Foreskin keratinocyte (primary cell): ENCODE measurements at places on chromosomes 3 and 15. TPM values are rescaled to one million over a fixed set of nuclear protein-coding genes. Genes with fewer than 3 reads are reported as not detected.
A peak's percentile ranks its signal among the peaks of the same experiment; 100 is the strongest.

DNA sequence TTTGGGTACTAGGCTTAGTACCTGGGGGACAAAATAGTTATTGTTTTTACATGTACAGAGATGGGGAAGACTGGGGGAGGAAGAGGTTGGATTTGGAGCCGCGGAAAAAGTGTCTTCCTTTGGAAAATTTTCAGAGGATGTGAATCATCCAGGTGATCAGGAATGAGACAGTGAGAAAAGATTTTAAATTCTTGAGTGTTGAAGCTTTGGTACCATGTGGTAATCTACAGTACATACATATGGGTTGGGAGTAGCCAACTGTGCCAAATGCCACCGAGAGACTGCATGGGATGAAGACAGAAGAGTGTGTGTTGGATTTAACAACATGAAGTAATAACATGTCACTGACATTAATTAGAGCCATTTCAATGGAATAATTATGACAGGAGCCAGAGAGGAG is 1238.2 kb downstream of the ROBO1 start:
- peak; percentile 79 for DNase-seq

DNA sequence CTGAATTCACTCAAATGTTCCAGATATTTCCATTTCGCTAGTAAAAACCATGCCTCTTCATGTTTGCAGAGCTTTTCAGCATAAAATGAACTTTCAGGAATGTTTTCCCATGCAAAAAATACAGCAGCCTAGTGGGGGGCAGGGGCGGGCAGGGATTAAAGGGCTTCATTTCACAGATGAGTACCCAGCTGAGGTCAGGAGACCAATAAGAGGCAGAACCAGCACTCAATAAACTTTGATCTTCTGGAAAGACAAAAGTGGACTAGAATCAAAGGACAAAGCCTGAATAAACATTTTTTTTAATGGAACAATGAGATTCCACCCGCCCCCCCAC is 8.0 kb downstream of the KLHL25 start:
- DNase-seq, result no peak

The C3orf85 gene
- not detected in 2 replicates for total RNA-seq

- no peak for DNase-seq
Measured at GRCh38 chr3:184629555-184630160, 68.1 kb downstream of the EPHB3 start.

- no peak for DNase-seq
Measured at GRCh38 chr3:133527081-133527715, 46.3 kb upstream of the CDV3 start.

DNA sequence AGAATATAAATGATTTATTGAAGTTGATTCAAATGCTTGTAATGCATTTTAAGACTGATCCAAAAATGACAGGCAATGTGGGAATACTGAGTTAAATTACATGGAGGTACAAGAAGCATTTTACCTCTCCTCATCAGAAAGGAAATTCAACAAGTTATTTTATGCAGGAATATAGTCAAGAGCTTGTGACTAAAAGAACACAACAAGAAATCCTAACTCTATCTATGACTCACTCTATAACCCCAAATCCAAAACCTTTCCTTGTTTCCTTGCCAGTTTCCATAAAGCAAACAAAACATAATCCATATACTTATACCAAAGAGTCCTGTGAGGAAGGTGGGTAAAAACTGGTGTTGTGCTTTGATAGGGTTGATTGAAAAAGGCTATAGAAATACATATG is 30.8 kb downstream of the SIN3A start:
- no peak for DNase-seq

DNA sequence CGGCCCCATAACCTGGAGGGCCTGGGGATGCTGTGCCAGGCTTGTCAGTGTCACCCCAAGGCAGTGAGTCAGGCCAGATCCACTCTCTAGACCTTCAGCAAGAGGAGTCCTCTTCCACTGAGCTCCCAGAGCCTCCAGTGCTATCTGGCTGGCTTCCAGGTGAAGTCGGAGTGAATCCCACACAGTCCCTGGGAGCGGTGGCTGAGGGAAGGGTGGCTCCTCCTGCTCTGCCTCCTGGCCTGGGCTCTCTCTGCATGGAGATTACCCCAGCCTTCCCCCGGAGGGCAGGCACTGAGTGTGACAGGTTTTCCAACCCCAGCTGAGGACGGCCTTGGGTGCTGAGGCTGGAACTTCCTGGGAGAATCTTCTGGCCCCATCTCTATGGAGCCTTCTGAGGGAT is 82.7 kb downstream of the EPHB1 start:
- DNase-seq, result no peak

GRCh38 chr15:69009341-69009740 is 5.2 kb upstream of the NOX5 start:
- DNase-seq, result no peak

The MYRIP gene
- total RNA-seq, result not detected in 2 replicates

- no peak for DNase-seq
Measured at GRCh38 chr15:48333540-48333939, 2.3 kb downstream of the DUT start.

DNA sequence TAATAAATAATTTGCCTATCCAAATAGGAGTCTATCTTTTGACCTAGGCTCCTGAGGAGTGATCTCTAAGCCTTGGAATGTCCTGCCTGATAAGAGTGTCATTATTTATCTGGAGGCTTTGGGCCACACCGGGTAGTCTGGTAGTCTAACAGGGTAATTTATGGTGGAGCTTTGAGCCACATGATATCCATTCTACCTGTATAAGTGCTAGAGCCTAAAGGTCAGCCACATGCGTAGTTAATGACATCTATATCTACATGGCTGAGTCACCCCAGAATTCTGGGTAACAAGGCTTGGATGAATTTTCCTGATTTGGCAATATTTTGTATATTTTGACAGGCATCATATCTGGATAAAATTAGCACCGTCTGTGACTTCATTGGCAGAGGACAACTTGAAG is 681.4 kb downstream of the MCTP2 start:
- DNase-seq, result no peak

DNA sequence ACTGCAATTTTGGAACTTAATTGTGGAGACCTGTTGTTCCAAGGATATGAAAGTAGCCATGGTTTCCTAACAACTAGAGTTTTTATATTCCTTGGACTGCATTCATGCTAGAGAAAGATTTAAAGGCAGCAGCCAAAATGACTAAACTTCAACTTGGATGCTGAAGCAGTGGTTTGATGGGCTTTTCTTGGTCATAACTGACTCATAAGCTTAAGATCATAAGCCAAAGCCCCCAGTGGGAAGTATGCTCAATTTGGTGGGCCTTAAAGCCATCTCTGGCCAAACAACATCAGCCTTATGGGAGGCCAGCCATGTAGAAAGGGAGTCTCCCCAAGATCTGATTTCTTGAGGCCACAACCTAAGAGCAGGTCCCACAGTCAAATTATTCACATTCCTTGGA is 80.2 kb downstream of the ZNF280D start:
- no peak for DNase-seq

The PAK6 gene
- 14.1 and 15.6 TPM in 2 replicates for total RNA-seq

DNA sequence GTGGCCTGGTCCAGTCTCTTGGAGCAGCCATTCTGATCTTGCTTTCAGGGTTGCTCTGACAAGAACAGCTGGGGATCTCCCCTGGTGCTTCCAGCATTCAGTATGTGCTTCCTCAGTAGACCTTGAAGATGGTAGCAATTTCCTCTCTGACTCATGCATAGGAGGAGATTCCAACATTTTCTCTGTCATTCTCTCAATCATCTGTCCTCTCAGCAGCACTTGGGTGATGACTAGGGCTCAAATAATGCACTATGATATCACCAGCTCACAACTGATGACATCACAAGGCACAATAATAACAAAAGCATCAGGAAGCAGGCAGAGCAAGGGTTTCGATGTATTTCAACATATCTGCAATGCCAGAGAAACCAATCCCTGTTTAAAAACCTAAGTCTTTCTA is 52.7 kb downstream of the NFKBIZ start:
- DNase-seq, result peak; percentile 96

- no peak for DNase-seq
Measured at GRCh38 chr3:23402728-23403492, 199.8 kb downstream of the UBE2E2 start.

The SMARCC1 gene
- total RNA-seq, result 59.6 and 62.7 TPM in 2 replicates

DNA sequence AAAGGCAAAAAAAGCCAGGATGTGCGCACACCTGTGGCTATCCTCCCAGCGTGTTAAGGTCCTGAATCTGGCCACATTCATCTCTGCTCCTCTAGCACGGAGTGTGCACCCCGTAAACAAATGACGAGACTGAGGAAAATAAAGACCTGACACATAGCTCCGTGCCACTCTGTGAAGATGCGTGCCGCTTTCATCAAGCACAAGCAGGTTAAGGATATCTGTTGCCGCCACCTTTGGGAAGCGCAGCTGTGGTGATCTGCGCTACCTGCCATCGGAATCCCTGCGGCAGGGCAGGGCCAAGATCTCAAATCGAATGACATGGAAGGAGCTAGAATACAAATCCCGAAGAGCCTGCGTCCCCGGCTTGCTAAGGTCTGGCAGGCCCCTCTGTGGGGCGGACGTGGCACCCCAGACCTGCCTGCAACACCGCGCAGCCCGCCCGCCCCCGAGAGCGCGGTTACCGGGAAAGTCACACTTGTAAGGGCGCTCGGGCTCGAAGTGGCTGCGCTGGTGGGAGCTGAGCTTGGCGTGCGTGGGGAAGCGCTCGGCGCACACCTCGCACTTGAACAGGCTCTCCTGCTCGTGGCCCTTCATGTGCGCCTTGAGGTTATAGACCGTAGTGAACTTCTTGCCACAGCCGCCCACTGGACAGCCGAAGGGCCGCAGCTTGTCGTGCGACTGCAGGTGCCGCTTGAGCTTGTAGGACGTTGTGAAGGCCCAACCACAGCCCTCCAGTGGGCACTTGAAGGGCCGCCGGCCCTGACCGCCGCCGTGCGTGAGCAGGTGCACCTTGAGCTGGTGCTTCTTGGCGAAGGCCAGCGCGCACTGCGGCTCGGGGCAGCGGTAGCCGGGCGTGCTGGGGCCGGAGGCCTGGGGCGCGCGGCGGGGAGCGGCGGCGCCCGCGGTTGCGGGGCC is 936 bp downstream of the ZXDC start:
- DNase-seq, result peak; percentile 38
